Right lung (tissue), 10 donors: ENCODE measurements at places on chromosomes 12 and 14. TPM values are rescaled to one million over a fixed set of nuclear protein-coding genes. Genes with fewer than 3 reads are reported as not detected.

DNA sequence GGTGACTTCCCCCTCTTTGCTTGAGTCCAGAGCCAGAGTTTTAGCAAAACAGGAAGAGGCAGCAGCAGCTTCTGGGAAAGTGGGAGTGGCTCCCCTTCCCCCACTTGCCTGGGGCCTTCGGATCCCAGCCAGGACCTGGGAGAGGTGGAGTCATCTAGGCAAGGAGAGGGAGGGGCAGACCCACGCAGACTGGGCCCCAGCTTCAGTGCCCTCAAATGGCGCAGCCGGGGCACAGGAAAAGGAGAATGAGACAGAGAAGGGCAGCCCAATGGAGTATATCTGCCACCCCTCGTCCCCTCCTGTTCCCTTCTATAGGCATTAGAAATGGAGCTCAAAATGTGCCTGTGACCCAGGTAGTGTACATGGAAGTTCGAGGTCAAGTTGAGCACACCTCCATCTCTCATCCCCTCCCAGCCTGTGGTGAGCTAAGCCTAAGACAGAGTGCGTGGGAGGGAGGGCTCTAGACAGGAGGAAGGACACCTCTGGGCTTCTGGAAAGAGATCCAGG, 9.3 kb upstream of the HDAC7 start:
- no peak for DNase-seq

DNA sequence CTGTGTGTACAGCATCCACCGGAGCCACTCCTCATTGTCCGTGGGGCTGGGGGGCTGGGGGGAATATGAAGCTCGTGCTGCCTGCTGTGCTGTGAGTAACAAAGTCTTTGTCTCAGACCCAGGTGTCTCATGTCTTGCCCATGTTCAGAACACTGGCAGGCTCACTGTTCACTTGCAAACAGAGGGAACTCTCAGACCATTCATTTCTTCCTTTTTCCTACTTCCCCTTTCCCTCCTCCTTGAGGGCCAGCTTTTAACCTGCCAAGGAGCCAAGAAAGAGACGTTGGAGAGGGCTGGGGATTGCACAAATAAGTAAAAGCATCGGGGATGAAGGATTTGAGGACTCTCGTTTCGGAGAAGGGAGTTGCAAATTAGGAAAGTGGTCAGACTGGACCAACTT, 21.6 kb downstream of the GPR132 start:
- DNase-seq: no peak

DNA sequence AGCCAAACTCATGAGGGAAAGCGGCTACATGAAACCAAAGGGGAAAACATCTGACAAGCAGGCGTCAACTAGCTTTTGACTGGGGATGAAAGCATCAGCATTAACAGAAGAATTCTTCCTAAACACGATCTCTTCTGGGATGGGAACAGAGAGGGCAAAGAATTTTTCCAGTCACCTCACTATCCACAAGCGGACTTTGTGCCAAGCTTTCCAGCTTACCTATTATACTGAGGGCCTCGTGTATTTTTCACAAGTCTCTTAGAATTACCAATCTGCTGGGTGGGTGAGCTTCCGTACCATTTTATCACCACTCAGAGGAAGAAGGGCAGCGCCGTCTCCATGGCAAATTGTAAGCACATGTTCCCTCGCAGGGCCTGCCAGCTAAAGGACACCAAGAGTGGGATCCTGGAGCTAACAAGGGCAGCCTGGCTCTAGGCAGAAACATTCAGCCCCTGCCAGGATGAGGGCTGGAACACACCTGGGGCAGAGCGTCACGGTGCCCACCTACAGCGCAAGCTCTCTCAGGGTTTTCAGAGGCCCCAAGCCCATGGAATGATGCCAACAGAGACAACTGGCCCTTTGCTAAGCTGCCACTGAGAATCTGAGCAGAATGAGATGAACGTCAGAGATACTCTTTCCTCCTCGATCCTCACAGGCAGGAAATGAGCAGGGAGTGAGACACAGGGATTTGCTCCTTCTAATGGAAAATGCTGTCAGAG, 74.6 kb downstream of the CHGA start:
- no peak for DNase-seq

DNA sequence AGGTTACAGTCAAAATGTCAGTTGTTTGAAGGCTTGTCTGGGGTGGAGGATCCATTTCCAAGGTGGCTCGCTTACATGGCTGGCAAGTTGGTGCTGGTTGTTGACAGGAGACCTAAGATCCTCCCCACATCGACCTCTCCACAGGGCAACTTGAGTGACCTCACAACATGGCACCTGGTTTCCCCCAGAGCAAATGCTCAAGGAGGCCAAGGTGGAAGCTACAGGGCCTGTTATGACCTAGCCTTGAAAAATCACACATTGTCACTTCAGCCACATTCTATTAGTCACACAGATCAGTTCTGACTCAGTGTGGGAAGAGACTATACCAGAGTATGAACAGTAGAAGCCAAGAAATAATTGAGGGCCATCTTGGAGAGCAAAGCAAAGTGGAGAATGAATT, 11.3 kb upstream of the GNG2 start:
- no peak for DNase-seq

DNA sequence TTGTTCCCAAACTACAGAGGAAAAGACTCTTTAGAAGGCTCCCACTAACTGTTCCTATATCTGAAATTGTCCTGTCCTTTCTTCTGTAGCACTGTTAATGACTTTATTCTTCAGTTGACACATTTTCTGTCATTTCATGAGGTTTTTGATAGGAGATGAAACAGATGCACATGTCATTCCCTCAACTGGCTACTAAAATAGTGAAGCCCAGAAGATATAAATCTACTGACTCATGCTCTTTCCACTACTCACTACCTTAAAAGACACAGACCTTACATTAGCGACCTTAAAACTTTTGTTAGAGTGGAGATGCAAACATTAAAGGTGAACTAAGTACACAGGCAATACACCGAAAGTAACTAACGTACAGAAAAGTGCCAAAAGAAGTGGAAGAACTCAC, 59.5 kb upstream of the ANKS1B start:
- no peak for DNase-seq

GRCh38 chr14:91264151-91265150, 19.9 kb upstream of the GPR68 start:
- DNase-seq: no peak

DNA sequence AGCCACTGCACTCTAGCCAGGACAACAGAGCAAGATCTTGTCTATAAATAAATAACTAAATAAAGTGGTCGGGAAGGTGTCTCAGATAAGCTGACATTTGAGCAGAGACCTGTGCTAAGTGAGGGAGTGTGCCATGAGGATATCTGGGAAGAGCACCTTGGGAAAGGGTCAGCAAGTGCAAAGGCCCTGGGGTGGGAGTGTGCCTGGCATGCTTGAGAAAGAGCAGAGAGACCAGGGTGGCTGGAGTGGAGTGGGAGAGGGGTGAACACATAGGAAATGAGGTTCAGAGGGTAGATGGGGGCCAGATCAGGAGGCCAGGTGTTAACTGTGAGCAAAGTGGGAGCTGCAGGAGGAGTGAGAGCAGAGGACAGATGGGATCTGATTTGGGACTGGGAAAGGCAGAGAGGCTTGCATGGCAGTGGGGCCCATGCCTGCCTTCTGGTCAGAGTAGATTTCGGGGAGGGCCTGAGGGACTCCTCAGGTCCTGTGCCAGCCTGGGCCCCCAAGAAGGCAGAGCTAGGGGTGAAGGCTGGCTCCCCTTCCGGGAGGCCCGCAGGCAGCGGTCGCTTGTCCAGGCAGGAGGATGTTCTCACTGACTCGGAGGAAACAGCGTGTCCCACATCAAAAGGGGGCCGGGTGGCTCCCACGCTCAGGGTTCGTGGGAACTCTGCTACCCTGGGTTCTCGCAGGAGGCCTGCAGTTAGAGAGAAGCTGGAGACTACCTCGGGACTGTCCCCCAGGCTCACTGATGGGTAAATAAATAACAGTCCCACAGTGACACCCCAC, 32.6 kb downstream of the DTX1 start:
- no peak for DNase-seq

DNA sequence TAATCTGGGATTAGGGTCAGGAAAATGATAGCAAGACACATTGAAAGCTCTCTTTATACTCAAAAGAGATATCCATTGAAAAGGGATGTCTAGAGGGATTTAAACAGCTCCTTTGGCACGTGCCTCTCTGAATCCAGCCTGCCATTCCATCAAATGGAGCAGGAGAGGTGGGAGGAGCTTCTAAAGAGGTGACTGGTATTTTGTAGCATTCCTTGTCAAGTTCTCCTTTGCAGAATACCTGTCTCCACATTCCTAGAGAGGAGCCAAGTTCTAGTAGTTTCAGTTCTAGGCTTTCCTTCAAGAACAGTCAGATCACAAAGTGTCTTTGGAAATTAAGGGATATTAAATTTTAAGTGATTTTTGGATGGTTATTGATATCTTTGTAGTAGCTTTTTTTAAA, 25.4 kb upstream of the PLEKHD1 start:
- no peak for DNase-seq

GRCh38 chr12:77401770-77402081, 336.4 kb upstream of the E2F7 start:
- no peak for DNase-seq

DNA sequence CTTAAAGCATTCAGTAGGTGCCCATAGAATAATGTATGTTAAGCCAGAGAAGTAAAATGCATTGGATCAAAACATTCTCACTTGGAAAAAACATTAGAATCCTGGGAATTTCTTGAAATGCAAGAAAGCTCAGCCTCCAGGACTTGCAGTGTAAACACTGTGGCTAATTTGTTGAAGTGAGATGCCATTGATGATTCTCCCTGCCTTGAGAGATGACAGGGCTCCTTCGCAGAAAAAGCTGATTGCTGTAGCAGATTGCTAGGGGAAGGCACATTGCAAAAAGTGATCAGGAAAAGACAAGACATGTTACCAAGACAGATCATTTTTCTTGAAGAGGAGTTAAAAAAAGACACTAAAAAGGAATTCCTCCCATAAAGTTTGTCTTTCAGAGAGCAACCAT, 204.2 kb upstream of the HMGA2 start:
- DNase-seq: no peak

- no peak for DNase-seq
Observed at GRCh38 chr12:85695097-85695715, 141.0 kb downstream of the RASSF9 start.

DNA sequence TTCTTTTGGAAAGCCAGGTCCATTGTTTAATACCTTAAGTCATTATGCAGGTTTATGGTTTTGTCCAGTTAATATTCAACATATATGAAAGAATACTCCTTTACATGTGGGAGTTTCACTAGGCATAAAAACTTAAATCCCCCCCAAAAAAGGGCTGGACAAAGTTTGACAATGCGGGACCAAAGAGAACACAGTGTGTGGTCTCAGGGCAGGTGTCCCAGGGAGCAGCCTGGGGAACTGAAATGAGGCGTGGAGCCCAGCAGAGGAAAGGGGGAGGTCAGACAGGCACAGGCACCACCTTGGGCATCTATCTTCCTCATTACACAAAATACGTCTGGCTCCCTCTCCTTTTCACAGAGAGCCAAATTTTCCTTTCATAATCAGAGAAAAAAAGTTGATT, 22.5 kb downstream of the PKP2 start:
- DNase-seq: no peak

DNA sequence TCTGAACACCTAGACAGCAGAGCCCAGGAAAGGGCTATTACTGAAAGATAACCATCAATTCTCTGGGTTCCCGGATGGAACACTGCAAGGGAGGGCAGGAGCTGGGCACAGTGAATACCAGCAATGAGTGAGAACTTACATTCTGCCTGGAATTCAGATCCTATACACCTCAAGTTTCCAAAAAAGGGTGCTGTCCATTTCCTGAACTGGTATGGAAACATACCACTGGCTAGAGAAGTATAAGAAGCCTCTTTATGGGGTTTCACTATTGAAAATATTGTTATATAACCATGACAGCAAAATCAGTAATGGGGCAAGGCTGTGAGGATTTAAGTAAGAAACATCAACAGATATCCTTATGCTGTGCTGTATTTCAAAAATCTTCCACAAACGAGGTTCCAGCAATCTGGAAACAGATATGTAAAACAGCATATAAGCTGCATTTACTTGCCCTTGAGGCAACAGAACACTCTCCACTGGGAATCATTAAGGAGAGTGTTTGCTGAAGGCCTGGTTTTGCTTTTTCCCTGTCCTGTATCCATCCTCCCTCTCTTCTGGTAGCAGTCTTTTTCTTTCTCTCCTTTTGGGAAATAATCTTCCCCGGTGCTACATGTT, 53.3 kb upstream of the GTF2A1 start:
- no peak for DNase-seq

DNA sequence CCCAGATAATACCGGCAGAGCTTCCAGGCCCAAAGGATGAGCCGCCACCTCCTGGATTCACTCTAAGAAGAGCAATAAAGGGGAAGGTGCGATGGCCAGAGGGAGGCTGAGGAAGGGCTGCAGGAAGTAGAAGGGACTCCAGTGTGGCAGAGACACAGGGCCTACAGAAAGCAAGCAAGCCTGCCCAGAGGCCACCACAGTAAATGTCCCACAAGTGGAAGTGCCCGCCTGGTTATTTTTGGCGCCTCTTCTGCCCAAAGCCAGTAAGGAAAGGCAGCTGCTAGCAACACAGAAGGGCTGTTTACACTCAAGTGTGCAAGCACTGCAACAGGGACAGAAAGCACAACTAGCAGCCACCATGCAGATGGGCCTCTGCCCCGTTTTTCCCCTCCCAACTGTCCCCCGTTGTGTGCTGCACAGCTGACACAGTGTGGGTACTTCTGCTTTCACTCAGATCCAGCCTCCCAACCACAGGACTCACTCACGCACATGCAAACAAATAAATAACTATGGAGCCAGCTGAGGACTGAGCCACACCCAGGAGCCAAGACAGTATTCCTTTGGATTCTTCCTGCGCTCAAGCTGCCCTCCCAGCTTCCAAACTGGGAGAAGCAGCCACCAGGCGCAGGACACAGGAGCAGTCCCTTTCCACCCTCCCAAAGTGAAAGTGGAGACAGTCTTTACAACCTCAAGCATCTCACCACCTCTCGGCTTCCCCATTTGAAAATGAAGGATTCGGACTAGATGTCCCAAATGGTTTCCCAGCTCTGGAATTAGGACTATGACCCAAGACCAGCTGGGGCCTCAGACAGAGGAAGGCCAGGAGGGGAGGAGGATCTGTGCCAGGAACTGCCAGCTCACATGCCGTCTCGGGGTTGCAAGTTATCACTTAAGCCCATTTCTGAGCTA, 40.0 kb upstream of the PNMA1 start:
- DNase-seq: no peak

The NOXRED1 gene
- 1.8 TPM for polyA plus RNA-seq

The NRIP2 gene
- 8.3 TPM for polyA plus RNA-seq

The PIANP gene
- 10.4 TPM for polyA plus RNA-seq

The GPR132 gene
- polyA plus RNA-seq: 1.1 TPM

The GDF3 gene
- polyA plus RNA-seq: not detected

The CLEC1B gene
- polyA plus RNA-seq: 2.9 TPM

The TOMM20L gene
- 0.55 TPM for polyA plus RNA-seq

The HHIPL1 gene
- polyA plus RNA-seq: 1.9 TPM
